ENCODE measurements at places on chromosomes 1 and 21. TPM values are rescaled to one million over a fixed set of nuclear protein-coding genes. Genes with fewer than 3 reads are reported as not detected.

TLR5 gene
- 0.09 TPM for total RNA-seq

GBP5 gene
- 279 TPM for total RNA-seq

NADK gene
- 97.9 TPM for total RNA-seq

NPHS2 gene
- not detected for total RNA-seq

HSD3B1 gene
- total RNA-seq: not detected

CD53 gene
- 403 TPM for total RNA-seq

AXDND1 gene
- total RNA-seq: not detected

DAB1 gene
- total RNA-seq: 0.15 TPM

GJA9 gene
- total RNA-seq: not detected

FCAMR gene
- not detected for total RNA-seq

FCRLA gene
- total RNA-seq: not detected

BGLAP gene
- 0.93 TPM for total RNA-seq

PPM1J gene
- total RNA-seq: not detected

LGALS8 gene
- total RNA-seq: 81.1 TPM

GRCh38 chr1:32782086-32782485 lies 35.1 kb downstream of the YARS1 start:
- no peak for DNase-seq

DNA sequence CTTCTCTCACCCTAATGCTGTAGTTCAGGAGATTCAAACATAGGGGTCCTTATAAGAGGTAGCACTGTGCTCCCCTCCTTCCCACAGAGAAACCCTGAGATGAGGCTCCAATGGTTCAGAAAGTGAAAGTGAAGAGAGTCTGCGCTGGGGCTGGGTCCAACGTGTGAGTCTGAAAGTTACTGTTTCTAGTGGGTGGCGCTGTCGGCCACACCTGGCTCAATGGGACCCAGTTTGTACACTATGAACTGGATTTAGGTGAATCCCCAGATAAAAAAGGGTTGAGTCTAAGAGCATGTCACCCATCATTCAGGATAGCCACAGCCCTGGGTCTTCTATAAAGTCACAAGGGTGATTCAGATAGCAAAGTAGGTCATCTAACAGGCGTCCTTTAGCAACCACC lies 2.8 kb downstream of the SMCP start:
- DNase-seq: no peak

DNA sequence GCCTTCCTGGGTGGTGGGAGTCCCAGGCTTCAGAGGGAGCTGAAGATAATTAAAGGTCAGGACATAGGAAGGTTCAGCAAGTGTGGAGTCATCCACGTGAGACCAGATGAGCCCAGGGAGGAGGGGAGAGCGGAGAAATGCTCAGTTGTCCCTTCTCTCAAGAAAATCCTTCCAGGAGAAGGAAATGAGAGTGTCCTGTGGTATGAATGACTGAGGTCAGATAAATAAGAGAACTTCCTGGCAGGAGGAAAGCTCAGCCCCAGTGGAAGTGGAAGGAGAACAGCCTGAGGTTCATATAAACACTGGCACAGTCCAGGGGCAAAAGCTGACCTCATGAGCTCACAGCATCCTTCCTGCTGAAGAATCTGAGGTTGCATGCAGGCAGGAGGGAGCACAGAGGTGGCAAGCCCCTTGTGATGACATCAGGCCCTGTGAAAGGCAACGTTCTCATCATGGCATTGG lies 97.6 kb downstream of the NAV1 start:
- no peak for DNase-seq

GRCh38 chr1:178870944-178871343 lies at the start of gene ANGPTL1:
TSS of gene ANGPTL1 (minus strand) at chr1:178871077. CDS start at chr1:178865776, 5,301 bp downstream.
- DNase-seq: no peak

DNA sequence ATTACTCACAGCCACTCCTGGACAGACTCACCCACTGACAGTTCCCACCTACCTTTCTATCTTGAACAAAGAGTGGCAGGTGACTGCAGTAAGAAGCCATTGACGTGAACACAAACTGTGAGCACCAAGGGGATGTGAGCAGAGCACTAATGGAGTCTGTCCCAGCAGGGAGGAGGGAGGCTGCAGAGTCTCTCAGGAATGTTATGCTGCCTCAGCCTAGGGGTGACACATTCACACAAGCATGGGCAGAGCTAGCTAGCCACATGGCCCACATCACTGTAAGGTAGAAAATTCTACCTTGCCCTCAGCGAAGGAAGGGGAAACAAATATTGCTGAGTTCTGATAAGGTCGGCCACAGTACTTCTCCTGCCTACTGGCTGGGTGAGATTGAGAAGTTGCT lies 56.8 kb upstream of the PTGFRN start:
- DNase-seq: no peak

DNA sequence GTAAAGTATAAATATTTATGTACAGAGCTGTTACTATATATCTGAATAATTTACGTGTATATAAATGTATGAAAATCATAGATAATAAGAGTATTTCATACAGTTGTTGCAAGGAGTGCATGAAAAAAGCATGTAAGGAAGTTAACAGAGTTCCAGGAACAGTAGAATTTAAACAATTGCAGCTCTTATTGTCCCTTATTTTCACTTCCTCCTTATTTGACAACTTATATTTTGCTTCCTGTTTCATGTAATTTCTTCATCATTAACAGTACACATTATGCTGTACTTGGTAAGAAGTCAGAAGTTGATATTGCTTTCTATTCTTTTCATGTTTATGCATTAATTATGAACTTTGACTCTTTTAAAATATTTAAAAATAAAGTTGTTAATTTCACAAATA lies 681.5 kb downstream of the LRRIQ3 start:
- DNase-seq: no peak

- DNase-seq: no peak
Observed at GRCh38 chr1:50393522-50394120, 29.6 kb downstream of the DMRTA2 start.

DNA sequence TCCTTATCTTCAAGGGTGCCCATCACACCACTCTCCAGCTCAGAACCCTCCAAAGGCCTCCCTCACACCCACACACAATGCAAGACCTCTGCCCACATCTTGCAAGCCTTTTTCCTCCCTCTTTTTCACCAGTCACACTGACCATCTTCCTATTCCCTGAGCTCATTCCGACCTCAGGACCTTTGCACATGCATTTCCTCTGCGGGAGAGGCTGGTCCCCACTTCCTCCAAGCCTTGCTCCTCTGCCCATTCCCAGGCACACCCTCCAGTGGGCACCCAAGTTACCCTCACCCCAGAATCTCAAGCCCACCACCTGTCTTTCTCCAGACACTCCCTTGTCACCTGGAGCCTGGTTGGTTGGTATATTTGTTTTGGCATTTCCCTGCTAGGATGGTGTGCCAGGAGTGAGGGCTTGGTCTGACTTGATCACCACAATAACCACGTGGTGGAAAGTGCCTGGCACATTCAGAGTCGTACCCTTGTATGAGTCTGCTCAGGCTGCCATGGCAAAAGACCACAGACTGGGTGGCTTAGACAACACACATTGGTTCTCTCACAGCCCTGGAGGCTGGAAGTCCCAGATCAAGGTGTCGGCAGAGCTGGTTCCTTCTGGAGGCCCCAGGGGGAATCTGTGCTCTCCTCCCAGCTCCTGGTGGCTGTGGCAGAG lies 13.2 kb downstream of the MX2 start:
- peak; percentile 54 for DNase-seq

- DNase-seq: no peak
Observed at GRCh38 chr1:203764105-203765028, 616 bp upstream of the LAX1 start.

GRCh38 chr1:200634261-200635122 lies 13.9 kb upstream of the KIF14 start:
- no peak for DNase-seq

DNA sequence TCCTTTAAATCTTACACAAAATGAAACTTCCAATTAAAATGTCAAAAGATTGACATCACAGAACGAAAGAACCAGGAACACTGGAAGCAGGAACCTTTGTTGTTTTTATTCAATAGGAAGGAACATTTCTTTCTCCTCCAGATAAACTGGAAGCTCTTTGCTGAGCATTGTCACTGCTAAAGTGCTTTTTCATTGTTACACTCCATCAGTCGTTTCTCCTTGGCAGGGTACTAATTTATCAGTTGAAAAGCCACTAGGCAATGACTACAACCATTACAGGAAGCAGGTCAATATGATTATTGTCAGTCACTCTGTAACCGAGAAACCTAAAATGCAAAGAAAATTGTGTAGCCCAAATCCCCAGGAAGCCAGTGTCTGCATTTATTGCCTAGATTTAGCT lies 163.2 kb upstream of the MAP1LC3C start:
- no peak for DNase-seq

- DNase-seq: no peak
Observed at GRCh38 chr1:18970358-18970757, 13.9 kb upstream of the IFFO2 start.

DNA sequence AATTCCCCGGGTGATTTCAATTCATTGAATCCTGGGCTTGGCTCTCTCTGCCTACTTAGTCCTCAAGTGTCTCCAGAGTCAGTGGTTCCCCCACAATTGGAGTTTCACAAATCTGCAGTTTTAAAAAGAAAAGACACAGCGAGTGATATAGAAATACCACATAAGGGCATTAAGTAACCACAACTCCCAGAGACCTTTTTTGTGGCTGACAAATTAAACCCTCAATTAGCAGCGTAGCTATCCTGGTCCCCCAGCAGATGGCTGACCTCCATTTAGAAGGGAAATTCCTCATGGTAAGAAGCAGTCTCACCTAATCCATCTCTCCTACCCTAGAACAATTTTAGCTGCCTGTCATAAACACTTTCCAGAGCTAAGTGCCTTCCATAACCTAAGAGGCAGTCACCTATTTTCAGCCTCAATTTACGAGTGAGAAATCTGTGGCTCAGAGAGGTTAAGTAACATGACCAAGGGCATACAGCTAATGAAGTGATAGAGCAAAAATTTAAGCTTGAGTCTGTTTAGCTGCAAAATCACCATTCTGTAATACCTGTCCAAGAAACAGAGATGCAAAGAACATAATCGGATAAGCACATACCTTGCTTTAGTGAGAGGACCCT lies 56.0 kb upstream of the NBPF3 start:
- no peak for DNase-seq

GRCh38 chr1:114588196-114588689 lies 6.8 kb upstream of the BCAS2 start:
- no peak for DNase-seq

- no peak for DNase-seq
Observed at GRCh38 chr21:26954662-26955121, 12.2 kb downstream of the ADAMTS5 start.

- DNase-seq: no peak
Observed at GRCh38 chr1:194474701-194475100, 1288.3 kb upstream of the B3GALT2 start.

DNA sequence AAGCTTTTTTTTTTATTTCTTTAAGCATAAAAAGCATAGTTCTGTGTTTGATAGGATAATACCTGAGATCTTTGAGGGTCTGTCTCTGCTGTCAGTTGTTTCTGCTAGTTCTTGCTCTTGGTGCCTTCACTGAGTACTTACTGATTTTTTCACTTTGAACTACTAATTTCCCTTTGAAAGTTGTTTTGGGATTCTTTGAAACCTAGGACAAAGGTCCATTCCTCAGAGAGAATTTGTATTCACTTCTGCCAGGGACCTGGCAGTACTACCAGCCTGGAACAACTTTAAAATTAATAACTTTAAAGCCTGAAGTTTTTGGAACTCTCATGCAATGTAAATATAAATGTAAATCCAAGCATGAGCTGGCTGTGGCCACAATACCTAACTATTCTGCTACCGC lies 190.1 kb downstream of the TM2D1 start:
- DNase-seq: no peak

DNA sequence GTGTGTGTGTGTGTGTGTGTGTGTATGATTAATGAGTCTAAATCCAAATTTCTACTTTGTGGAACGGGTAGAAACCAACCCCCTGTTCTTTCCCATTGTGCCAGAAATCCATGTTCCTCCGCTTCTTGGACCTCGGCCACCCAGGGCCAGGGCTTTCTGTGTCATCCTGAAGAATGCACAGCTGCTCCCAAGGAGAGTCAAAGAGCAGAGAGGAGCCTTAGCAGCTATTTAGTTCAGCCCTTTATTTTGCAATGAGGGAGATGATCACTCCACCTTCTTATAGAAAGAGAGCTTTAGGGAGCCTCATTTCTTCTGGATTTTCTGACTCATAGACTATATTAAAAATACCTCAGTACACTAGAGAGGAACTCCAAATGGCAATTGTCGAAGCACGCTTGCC lies 489.3 kb upstream of the VAMP3 start:
- no peak for DNase-seq

- no peak for DNase-seq
Observed at GRCh38 chr1:116330846-116331245, 42.2 kb upstream of the ATP1A1 start.

DNA sequence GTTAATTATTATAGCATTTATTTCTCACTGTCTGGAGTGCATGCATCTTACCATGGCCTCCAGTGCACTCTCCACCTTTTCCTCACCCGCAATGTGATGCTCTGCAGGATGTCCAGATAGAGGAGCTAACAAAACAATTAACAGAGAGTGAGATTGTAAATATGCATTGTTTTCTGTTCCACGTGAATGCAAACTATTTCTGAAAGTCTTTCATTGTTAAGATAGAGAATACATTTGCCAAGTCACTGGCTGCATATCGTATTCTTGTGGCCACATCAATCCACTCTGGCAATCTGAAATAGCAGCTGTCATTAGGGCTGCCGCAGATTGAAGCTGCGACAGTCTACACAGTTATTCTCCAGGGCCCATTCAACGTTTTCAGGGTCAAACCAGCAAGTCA lies 143.8 kb downstream of the DUSP10 start:
- DNase-seq: no peak

GRCh38 chr21:34367320-34367935 lies 3.6 kb downstream of the KCNE2 start:
- peak; percentile 57 for DNase-seq

DNA sequence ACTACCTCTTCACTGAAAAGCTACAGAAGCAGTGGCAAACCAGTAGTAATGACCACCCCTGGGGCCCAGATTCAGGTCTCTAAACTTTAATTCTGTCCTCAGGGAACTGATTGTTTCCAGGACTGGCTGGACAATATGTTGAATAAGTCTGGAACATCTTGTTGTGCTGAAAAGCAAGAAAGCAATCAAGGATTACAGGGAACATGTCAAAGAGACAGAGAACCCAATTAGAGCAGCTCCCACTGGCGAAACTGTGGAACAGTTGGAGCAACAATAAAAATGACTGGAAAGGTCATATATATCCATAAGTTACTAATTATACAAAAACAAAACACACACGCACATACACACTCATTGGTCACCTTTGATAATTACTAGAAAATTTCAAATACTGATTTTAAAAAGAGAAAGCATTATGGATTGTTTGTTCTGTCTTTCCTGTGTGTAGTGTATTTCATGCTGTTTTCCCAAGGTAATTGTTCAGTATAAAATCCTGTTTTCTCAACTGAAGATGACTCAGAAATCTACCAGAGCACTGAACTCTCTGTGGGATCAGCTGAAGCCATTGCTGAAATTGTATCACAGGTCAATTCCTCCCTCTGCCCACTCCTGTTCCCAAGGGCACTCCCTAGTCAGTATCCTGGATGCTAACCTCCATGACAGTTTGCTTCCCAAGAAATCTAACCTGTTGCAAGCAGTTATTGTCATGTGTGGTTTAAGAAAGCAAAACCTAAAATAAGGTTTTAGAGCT lies 83.6 kb upstream of the RGS1 start:
- DNase-seq: no peak

- DNase-seq: peak; percentile 44
Observed at GRCh38 chr1:33094971-33095604, 14.1 kb downstream of the AZIN2 start.
